ENCODE measurements at places on chromosomes 11 and 22. TPM values are rescaled to one million over a fixed set of nuclear protein-coding genes. Genes with fewer than 3 reads are reported as not detected.

The PRRG4 gene
- polyA plus RNA-seq = not detected

The RIMBP3C gene
- 0.02 TPM for polyA plus RNA-seq

The OR10D3 gene
- not detected for polyA plus RNA-seq

The OLFML1 gene
- polyA plus RNA-seq = not detected

GRCh38 chr11:128724891-128725611 is 31.2 kb downstream of the FLI1 start:
- H3K36me3 ChIP-seq = peaks cover 14% of the 10 kb centered on the region
- H3K27ac ChIP-seq = no peak overlapping the region
- no peak overlapping the region for H3K4me3 ChIP-seq
- H3K4me1 ChIP-seq = peaks cover 57% of the 10 kb centered on the region
- H3K27me3 ChIP-seq = no peaks in the 10 kb centered on the region
- DNase-seq = no peak

The MICAL3 gene
- 14.5 TPM for polyA plus RNA-seq

DNA sequence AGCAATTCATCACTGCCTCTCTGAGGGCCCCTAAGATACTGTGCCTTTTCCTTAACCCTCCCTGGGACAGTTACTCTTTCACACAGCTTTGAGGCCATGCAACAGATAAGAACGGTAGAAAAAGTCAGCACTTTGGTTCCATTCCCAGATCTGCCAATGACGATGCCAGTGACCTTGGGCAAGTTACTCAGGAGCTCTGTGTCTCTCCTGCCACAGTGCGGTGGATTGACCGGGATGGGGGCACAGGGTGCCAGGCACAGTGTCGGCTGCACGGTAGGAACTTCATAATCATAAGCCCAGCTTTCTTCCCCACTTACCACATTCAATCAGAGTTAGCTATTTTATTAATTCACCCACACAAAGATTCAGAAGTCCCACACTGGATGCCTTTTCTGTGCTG is 1041.8 kb downstream of the TBC1D22A start:
- H3K27me3 ChIP-seq = no peaks in the 10 kb centered on the region
- H3K36me3 ChIP-seq = no peaks in the 10 kb centered on the region
- H3K4me1 ChIP-seq = no peaks in the 10 kb centered on the region
- H3K4me3 ChIP-seq = no peak overlapping the region
- no peak for DNase-seq
- H3K27ac ChIP-seq = no peak overlapping the region

The SCGB1D2 gene
- not detected for polyA plus RNA-seq

- DNase-seq = no peak
- no peak overlapping the region for H3K4me3 ChIP-seq
- H3K27ac ChIP-seq = no peak overlapping the region
- peaks cover 9% of the 10 kb centered on the region for H3K27me3 ChIP-seq
- no peaks in the 10 kb centered on the region for H3K4me1 ChIP-seq
These were observed 1246.4 kb downstream of the BRD1 start for GRCh38 chr22:48581205-48581766.

The SORL1 gene
- polyA plus RNA-seq = 0.10 TPM

- H3K27ac ChIP-seq = no peak overlapping the region
- H3K4me1 ChIP-seq = no peaks in the 10 kb centered on the region
- DNase-seq = no peak
- no peaks in the 10 kb centered on the region for H3K27me3 ChIP-seq
- H3K36me3 ChIP-seq = no peaks in the 10 kb centered on the region
These were observed 1.1 kb downstream of the MYBPC3 start for GRCh38 chr11:47351156-47352126.

DNA sequence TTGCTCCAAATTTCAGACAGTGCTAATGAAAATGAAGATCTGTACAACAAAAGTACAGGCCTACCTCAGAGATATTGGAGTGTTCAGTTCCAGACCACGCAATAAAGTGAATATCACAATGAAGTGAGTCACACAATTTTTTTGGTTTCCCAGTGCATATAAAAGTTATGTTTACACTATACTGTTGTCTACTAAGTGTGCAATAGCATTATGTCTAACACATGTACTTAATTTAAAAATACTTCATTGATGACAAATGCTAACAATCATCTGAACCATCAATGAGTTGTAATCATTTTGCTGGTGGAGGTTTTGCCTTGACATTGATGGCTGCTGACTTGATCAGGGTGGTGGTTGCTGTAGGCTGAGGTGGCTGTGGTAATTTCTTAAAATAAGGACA is 60.6 kb upstream of the E2F8 start:
- H3K27me3 ChIP-seq = peaks cover 15% of the 10 kb centered on the region
- no peak overlapping the region for H3K27ac ChIP-seq
- H3K4me3 ChIP-seq = no peak overlapping the region
- H3K36me3 ChIP-seq = no peaks in the 10 kb centered on the region

- H3K27me3 ChIP-seq = no peaks in the 10 kb centered on the region
- no peaks in the 10 kb centered on the region for H3K36me3 ChIP-seq
- no peak overlapping the region for H3K27ac ChIP-seq
- no peak overlapping the region for H3K4me3 ChIP-seq
These were observed 130.0 kb upstream of the NTM start for GRCh38 chr11:131240421-131240820.
